Dorsolateral prefrontal cortex (tissue), 122 donors: ENCODE measurements at places on chromosomes 2 and 18.

- DNase-seq: no peak
Measured at GRCh38 chr2:36379710-36380448, 24.3 kb downstream of the CRIM1 start.

GRCh38 chr2:213229814-213230213 is 54.5 kb upstream of the SPAG16 start:
- no peak for DNase-seq

DNA sequence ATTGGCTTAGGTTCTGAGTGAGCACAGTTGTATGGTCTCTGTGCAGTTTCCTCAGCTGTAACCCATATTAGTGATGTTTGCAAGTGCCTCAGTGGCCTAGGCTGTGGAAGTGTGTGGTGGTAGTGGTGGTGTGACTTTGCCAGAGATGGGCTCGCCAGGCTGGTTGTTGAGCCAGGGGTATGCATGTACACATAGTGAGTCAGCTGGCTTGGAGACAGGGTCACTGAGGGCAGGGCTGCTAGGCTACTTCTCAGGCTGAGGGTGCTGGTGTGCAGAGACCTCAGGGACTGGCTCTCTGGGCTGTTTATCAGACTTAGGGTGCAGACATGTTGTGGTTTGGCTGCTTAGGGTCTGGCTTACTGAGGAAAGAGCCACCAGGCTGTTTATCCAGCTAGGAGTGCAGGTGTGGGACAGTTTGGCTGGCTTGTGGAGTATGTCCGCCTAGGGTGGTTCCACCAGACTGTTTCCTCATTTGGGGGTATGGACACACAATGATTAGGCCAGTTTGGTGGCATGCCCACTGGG is 15.0 kb downstream of the APLF start:
- no peak for DNase-seq

DNA sequence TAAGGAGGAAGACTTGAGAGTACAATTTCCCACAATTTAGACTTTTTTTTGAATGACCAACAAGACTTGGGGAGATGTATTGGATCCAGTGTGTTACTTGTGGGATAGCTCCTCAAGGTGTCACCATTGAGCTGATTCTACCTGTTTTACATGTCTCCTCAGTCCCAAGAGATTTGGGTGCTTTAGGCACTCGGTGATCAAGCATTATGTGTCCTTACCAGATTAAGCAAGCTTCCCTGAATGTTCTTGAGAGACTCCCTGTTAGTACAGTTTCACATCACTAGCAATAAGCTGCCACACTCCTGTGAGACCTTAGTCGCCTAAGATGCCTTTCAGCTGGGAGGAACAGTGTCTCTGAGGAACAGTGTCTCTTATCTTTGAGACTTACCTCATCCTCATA is 384.3 kb upstream of the SYT4 start:
- no peak for DNase-seq

DNA sequence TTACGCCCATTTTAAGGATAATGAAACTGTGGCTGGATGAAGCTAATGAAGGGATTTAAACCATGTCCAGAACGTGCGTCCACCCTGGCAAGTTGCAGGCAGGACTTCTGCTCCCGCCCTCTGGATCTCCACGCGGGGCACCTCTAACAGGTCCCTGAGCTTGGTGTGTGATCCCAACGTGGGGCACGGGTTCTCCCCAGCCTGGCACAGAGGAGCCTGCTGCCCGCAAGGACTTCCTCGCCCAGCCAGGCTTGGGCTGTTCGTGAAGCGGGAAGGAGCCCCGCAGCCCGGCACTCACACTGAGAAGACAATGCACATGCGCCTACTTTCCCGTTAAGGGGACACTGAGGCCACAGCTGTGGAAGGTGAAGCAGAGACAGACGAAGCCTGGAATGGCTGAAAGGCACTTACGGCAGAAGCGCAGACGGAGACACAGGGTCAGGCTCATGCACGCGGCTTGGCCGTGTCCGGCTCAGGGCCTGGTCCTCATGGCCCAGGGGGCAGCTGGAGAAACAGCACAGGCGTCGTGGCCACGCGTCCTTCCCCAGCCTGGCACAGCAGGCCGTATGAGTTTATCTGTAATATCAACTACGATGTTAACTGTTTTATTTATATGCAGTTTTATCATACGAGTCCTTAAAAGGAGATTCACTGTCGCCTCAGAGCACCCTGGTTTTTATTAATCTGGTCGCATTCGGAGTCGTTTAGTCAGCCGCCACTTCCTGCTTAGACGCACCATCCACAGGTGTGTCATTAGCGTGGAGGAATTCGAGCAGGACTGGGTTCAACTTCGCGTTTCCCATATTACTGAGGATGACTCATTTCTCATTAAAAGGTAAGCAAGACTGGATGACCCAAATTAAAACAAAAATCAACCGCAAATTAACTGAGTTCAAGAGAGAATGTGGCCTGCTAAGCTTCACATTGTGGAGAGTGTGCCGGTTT is 835.9 kb downstream of the GALR1 start:
- no peak for DNase-seq

- DNase-seq: no peak
Measured at GRCh38 chr2:234879671-234880455, 72.0 kb upstream of the SH3BP4 start.

DNA sequence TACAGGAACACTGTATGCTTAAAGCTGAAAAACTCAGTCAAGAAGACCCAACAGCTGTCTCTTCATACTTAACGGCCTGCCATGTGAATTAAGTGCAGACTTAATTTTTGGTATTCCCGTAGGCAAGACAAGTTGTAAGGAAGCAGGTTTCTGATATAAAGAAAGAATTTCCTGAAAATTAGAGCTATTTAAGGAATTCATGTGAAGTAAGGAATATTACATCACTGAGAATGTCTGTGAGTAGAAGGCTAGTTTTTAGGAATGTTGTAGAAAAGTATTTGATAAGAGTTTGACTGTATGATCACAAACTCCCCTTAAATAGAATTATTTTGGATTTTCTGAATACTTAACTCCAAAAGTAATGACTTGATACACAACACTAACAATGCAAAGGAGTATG is 51.0 kb downstream of the WDR33 start:
- no peak for DNase-seq

DNA sequence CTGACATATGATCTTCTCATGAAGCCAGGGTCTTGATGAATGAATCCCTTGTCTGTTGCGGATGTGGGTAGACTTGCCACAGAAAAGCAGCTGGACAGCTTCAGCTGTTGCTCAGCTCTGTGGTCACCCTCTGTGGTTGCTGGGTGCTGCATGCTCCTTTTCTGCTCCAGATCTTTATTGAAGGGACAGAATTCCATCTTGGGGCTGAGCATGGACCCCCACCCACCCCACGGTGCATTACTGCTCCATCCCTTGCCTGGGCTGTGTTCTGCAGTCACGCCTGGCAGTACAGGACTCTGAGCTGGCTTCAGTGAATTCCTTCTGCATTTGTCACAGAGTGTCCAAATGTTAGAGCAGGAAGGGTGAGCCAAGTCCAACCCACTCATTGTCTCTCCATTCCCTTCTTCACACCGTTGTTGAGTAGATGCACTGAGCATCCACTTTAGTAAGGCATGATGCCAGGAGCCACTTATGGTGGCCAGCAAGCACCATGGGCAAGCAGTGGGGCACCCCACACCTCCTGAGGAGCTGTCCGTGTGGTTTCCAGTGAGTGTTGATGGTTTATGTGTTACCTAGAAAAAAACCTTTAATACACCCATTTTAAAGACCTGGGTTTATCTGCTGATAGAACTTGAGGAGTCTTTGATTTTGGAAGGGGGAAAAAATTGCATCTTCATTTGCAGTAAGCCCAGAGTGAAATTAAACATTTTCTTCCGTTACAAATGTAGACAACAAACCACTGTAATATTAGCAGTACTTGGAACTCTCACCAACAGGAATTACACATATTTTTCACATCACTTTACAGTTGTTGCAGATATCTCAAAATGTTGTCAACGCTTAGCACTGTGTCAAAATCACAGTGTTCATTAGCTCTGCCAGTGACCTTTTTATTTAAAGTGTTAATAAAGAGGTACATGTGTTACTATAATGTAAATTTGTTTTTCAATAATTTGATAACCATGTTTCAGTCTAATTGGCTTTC is 14.7 kb upstream of the ITGB6 start:
- no peak for DNase-seq

- no peak for DNase-seq
Measured at GRCh38 chr2:187468262-187468661, 20.2 kb upstream of the CALCRL start.

- no peak for DNase-seq
Measured at GRCh38 chr2:172287605-172288315, 139.6 kb upstream of the ITGA6 start.

DNA sequence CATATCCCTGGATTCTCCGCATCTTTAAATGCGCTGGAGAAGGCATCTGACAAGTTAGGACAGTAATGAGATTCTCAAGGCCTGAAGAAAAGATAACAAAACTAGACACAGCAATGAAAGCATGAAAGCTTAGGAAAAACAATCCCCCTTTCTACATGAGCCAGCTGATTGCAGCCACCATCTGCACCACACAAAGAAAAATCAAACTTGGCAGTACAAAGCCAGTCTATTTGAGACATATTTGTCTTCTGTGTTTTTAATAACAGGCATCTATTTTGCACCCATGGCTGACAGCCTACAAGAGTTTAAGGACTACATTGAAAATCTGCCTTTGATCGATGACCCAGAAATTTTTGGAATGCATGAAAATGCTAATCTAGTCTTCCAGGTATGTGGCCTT is 83.6 kb downstream of the TRABD2A start:
- DNase-seq: no peak

- no peak for DNase-seq
Measured at GRCh38 chr2:182545420-182546167, 118.8 kb upstream of the PDE1A start.

DNA sequence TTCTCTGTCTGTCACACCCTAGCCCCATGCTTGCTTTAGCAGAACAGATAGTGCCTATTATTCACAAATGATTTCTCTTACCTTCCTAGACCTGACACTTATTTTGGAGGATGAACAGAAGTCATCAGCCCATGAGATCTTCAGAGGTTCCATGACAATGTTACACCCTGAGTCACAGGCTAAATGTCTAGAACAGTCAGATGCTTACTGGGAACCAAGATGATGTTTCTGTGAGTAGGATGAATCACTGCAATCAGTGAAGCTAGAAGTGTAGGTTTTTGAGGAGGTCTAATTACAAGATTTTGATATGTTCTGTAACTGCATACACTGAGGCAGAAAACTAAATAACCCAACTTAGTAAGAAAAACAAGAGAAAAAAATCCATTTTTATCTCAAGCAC is 123.0 kb upstream of the THUMPD2 start:
- no peak for DNase-seq

GRCh38 chr2:238787501-238787900 is 60.4 kb upstream of the TWIST2 start:
- no peak for DNase-seq

DNA sequence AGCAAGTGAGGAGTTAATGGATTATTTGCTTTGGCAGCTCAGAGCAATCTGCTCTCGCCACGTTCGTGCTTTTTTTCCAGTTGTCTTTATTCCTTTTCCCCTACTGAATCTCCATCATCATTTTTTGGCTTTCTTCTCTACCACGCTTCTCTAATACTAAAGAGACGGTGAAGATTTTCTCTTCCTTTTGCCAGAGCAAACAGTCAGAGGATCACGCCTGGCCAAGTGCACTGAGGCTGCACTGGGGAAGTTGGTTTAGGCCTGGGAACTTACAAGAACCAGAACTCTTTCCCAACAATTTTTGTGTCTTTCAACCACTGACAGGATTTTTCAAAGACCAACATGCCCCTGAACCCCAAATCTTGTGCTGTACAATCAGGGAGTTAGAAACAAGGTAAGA is 172.3 kb downstream of the PID1 start:
- DNase-seq: no peak

- DNase-seq: no peak
Measured at GRCh38 chr2:161417438-161418274, 1.6 kb downstream of the TBR1 start.
